ENCODE measurements at places on chromosomes 12 and 14. TPM values are rescaled to one million over a fixed set of nuclear protein-coding genes. Genes with fewer than 3 reads are reported as not detected.

Gene LRRC23
- total RNA-seq, result 6.6 TPM

Gene STYK1
- total RNA-seq, result 0.21 TPM

Gene KRT78
- total RNA-seq, result not detected

Gene GPD1
- 12.2 TPM for total RNA-seq

Gene P2RX7
- 1.1 TPM for total RNA-seq

Gene FOXM1
- not detected for total RNA-seq

Gene RNF212B
- not detected for total RNA-seq

Gene TMEM30B
- total RNA-seq, result 21.5 TPM

Gene GNG2
- total RNA-seq, result 11.4 TPM

Gene DPY19L2
- total RNA-seq, result 3.2 TPM

Gene TRMT61A
- total RNA-seq, result 31.2 TPM

Gene TRHDE
- 34.0 TPM for total RNA-seq

Gene KRT4
- total RNA-seq, result not detected

Gene FBXL14
- total RNA-seq, result 14.7 TPM

Gene CLEC4C
- not detected for total RNA-seq

Gene MYH6
- not detected for total RNA-seq

Data from ascending aorta (tissue), 2 donors.